ENCODE measurements at places on chromosomes 12 and 14. TPM values are rescaled to one million over a fixed set of nuclear protein-coding genes. Genes with fewer than 3 reads are reported as not detected.

DNA sequence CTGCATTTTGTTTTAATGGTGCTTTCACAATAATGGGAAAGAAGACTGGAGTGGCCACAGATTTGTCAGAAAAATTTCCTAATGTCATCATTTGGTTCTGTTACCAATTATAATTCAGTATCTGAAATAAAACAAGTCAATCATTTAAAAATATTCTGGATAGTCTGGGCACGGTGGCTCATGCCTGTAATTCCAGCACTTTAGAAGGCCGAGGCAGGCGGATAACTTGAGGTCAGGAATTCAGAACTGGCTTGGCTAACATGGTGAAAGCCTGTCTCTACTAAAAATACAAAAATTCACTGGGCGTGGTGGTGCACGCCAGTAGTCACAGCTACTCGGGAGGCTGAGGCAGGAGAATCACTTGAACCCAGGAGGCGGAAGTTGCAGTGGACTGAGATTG, 4.0 kb upstream of the LIMA1 start:
- no peak overlapping the region for H3K4me3 ChIP-seq
- peaks cover 18% of the 10 kb centered on the region for H3K4me1 ChIP-seq
- DNase-seq, result no peak
- no peaks in the 10 kb centered on the region for H3K36me3 ChIP-seq
- H3K27ac ChIP-seq, result no peak overlapping the region

GRCh38 chr12:57470286-57470969, 9.2 kb downstream of the ARHGAP9 start:
- peaks cover 4% of the 10 kb centered on the region for H3K4me1 ChIP-seq
- DNase-seq, result no peak
- H3K27ac ChIP-seq, result no peak overlapping the region
- H3K36me3 ChIP-seq, result peaks cover 64% of the 10 kb centered on the region
- H3K27me3 ChIP-seq, result peaks cover 10% of the 10 kb centered on the region
- no peak overlapping the region for H3K4me3 ChIP-seq

- H3K4me3 ChIP-seq, result no peak overlapping the region
- H3K36me3 ChIP-seq, result peaks cover 37% of the 10 kb centered on the region
- no peaks in the 10 kb centered on the region for H3K27me3 ChIP-seq
- DNase-seq, result no peak
Observed at GRCh38 chr12:121009741-121010140, 6.5 kb downstream of the C12orf43 start.

DNA sequence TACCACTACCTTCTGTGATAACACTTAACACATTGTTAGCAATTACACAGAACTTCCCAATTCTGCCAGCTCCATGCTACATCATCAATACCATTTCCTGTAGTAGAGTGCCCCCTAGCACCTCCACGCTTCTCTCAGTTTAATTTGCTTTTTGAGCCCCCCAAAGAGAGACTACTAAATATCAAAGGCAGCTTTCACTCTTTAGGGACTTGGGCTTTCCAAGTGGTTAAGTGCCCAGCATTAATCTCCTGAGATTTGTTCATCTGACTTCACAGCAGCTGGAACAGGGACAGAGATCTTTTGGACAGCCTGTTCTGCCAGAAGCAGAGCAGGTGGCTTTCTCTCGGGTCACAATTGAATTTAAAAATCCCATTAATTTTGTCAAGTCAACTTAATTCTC, 954.9 kb downstream of the DIO2 start:
- H3K27me3 ChIP-seq, result no peaks in the 10 kb centered on the region
- no peak overlapping the region for H3K27ac ChIP-seq
- no peaks in the 10 kb centered on the region for H3K36me3 ChIP-seq

- no peaks in the 10 kb centered on the region for H3K36me3 ChIP-seq
- no peak overlapping the region for H3K27ac ChIP-seq
- H3K4me1 ChIP-seq, result no peaks in the 10 kb centered on the region
Observed at GRCh38 chr12:99444859-99445316, 202.7 kb upstream of the GARIN6 start.

- H3K27ac ChIP-seq, result no peak overlapping the region
- no peak for DNase-seq
- no peaks in the 10 kb centered on the region for H3K36me3 ChIP-seq
- H3K4me3 ChIP-seq, result no peak overlapping the region
- H3K4me1 ChIP-seq, result no peaks in the 10 kb centered on the region
- H3K27me3 ChIP-seq, result no peaks in the 10 kb centered on the region
Observed at GRCh38 chr14:92880351-92880750, 42.6 kb upstream of the CHGA start.

DNA sequence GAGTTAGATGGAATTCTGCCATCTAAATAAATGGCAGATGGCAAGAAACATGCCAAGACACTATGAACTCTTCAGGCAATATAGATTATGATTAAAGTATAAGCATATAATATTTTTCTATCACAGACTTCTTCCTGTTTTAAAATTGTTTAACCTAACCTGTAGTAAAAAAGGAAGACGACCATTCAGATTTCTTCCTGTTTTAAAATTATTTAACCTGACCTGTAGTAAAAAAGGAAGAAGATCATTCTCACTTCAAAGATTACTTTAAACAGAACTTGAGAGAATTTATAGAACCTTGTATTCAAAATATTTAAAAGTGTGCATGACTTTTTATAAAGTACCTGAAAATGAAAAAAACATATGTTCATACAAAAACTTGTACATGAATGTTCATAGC, 63.5 kb downstream of the RPS6KA5 start:
- no peak for DNase-seq
- no peaks in the 10 kb centered on the region for H3K27me3 ChIP-seq
- no peaks in the 10 kb centered on the region for H3K36me3 ChIP-seq
- no peak overlapping the region for H3K27ac ChIP-seq
- no peak overlapping the region for H3K4me3 ChIP-seq

DNA sequence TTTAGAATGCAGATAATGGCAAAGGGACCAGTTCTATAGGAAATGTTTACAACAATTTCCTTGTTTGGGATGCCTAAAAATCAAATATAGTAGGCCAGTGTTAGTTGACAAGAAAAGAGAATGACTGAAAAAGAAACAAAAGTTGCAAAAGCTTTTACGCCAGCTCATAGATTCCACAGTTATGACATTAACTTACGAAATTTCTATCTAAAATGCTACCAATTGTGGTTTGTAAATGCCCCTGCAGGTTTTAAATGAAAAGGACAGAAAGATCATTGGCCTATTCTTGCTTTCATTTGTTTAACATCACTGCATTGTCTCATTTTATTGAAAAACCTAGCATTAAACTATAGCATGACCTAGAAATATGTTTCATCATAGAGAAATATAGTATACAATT, 345.8 kb downstream of the CCDC91 start:
- H3K27ac ChIP-seq, result no peak overlapping the region
- DNase-seq, result no peak
- H3K4me1 ChIP-seq, result no peaks in the 10 kb centered on the region
- H3K27me3 ChIP-seq, result no peaks in the 10 kb centered on the region

DNA sequence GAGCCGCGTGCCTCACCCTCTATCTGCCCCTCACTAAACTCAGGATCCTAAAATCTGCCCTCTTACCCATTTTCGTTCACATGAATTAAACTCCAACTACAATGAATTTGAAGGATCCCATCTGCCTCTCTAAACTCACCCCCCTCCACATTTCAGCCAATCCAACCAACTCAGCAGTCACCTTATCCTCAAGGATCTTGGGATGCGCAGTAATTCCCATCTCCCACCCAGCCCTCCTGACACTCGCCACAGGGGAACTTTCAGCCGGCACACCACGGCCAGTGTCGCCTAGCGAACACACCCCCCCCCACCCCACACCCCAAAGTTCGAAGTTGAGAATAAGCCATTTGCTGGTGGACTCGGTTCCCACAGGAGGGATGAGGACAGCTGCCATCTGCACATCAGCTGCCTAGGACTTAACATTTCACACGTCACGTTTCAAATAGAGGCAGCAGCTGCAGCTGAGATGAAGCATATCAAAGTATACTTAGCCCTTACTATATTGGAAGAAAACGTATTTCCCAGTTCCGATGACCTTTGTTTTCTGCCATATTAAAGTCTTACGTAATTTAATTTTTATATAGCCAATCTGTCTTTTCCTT, 8.7 kb upstream of the SELPLG start:
- no peak for DNase-seq
- no peak overlapping the region for H3K4me3 ChIP-seq
- H3K36me3 ChIP-seq, result peaks cover 14% of the 10 kb centered on the region
- no peaks in the 10 kb centered on the region for H3K27me3 ChIP-seq
- peaks cover 41% of the 10 kb centered on the region for H3K4me1 ChIP-seq
- peak overlapping the region; percentile 33 for H3K27ac ChIP-seq

DNA sequence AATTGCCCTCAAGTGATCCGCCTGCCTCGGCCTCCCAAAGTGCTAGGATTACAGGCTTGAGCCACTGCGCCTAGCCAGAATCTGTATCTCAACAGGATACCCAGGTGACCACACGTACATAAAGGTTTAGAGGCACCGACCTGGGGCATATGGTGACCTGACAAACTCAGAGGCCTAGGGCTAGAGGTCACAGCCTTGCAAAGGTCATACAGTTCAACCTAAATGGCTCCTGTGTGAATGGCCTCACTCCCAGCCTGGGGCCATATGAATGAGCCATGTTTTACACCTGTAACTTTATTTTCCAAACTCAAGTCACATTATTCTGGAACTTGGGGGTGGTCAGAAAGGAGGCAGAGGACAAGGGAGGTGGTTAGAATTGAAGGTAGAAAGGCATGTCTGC, 10.0 kb downstream of the STXBP6 start:
- H3K4me1 ChIP-seq, result peaks cover 3% of the 10 kb centered on the region
- H3K27ac ChIP-seq, result no peak overlapping the region
- DNase-seq, result no peak
- no peaks in the 10 kb centered on the region for H3K36me3 ChIP-seq
- H3K4me3 ChIP-seq, result no peak overlapping the region

DNA sequence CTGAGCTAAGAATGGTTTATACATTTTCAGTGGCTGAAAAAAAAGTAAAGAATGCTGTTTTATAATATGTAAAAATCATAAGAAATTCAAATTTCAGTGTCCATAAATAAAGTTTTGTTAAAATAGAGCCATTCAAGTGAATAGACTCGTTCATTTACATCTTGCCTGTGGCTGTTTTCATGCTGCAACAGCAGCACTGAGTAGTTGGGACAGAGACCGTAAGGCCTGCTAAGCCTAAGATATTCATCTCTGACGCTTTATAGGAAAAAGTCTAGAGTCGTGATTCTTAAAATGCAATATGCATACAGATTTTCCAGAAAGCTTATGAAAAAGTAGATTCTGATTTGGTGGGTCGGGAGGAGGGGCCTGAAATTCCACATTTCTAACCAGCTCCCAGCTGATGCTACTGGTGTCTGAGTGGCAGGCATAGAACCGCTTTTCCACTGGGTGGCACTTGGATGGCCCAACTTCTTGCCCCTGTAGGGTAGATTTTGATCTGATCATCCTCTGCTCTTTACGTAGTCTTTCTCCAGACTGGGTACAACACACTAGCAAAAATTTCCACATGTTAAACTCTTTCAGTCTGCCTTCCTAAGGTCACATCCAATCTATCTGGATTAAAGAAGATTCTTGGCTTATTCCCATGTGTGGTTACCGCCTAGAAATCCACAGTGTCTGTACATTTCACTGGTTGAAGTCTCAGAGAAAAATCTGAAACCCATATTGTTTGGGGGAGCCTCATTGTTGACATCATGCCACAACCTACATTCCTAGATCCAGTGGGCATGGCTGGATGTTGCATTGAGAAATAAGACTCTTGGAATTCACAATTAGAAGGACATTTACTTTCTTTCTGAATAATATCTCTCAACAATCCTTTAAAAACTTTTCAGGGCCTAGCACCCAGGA, 151.2 kb downstream of the C12orf75 start:
- no peaks in the 10 kb centered on the region for H3K4me1 ChIP-seq
- H3K27ac ChIP-seq, result no peak overlapping the region
- H3K4me3 ChIP-seq, result no peak overlapping the region

- H3K36me3 ChIP-seq, result no peaks in the 10 kb centered on the region
- DNase-seq, result no peak
- peaks cover 4% of the 10 kb centered on the region for H3K27me3 ChIP-seq
- no peaks in the 10 kb centered on the region for H3K4me1 ChIP-seq
Observed at GRCh38 chr12:106150555-106150954, 11.8 kb upstream of the NUAK1 start.

- H3K4me1 ChIP-seq, result peaks cover 25% of the 10 kb centered on the region
- no peaks in the 10 kb centered on the region for H3K27me3 ChIP-seq
- H3K27ac ChIP-seq, result no peak overlapping the region
- H3K4me3 ChIP-seq, result peak overlapping the region; percentile 92
- no peaks in the 10 kb centered on the region for H3K36me3 ChIP-seq
- no peak for DNase-seq
Observed at GRCh38 chr14:93114068-93114710, 1.5 kb downstream of the ITPK1 start.

- no peaks in the 10 kb centered on the region for H3K36me3 ChIP-seq
- H3K27ac ChIP-seq, result peak overlapping the region; percentile 87
- peaks cover 15% of the 10 kb centered on the region for H3K4me1 ChIP-seq
- H3K4me3 ChIP-seq, result no peak overlapping the region
Observed at GRCh38 chr12:121992059-121992879, 29.4 kb upstream of the BCL7A start.

- H3K27ac ChIP-seq, result no peak overlapping the region
- H3K27me3 ChIP-seq, result no peaks in the 10 kb centered on the region
- H3K4me1 ChIP-seq, result no peaks in the 10 kb centered on the region
- DNase-seq, result no peak
- no peaks in the 10 kb centered on the region for H3K36me3 ChIP-seq
Observed at GRCh38 chr14:53840444-53840843, 116.2 kb downstream of the BMP4 start.

- no peaks in the 10 kb centered on the region for H3K36me3 ChIP-seq
- no peak for DNase-seq
- H3K4me1 ChIP-seq, result no peaks in the 10 kb centered on the region
- no peaks in the 10 kb centered on the region for H3K27me3 ChIP-seq
- H3K27ac ChIP-seq, result no peak overlapping the region
Observed at GRCh38 chr14:21654215-21654614, 580 bp downstream of the OR4E2 start.

GRCh38 chr14:97106609-97107008, 309.4 kb downstream of the VRK1 start:
- no peak for DNase-seq
- H3K27ac ChIP-seq, result peak overlapping the region; percentile 94
- H3K4me3 ChIP-seq, result no peak overlapping the region
- no peaks in the 10 kb centered on the region for H3K36me3 ChIP-seq
- H3K27me3 ChIP-seq, result peaks cover 2% of the 10 kb centered on the region

- H3K27ac ChIP-seq, result no peak overlapping the region
- no peak for DNase-seq
- peaks cover 3% of the 10 kb centered on the region for H3K4me1 ChIP-seq
Observed at GRCh38 chr14:65115615-65116014, 13.3 kb upstream of the MAX start.

Gene ACYP1
- 24.8 TPM for total RNA-seq

Gene AJUBA
- total RNA-seq, result 14.4 TPM

Gene CD163
- 14.9 TPM for total RNA-seq

Gene C3AR1
- 8.2 TPM for total RNA-seq

Gene FGD4
- 3.6 TPM for total RNA-seq

Gene KERA
- total RNA-seq, result 0.05 TPM

Gene PLEKHG7
- total RNA-seq, result 0.14 TPM

Gene PCED1B
- total RNA-seq, result 1.7 TPM

Gene TMPRSS12
- not detected for total RNA-seq

Gene BATF
- total RNA-seq, result 12.9 TPM

Gene AHSA1
- 139 TPM for total RNA-seq

Gene HOXC13
- total RNA-seq, result 0.05 TPM

Gene DAO
- total RNA-seq, result 0.05 TPM

Gene COX6A1
- total RNA-seq, result 443 TPM

Gene CTSG
- total RNA-seq, result 19.9 TPM

Gene MYL2
- 0.42 TPM for total RNA-seq
